RPMI8226 (cell line): ENCODE measurements at places on chromosomes 4 and X.

GRCh38 chrX:25204182-25204581 is 188.4 kb upstream of the ARX start:
- no peak for DNase-seq

- no peak for DNase-seq
Observed at GRCh38 chr4:3677748-3678070, 88.5 kb upstream of the ADRA2C start.

- peak; percentile 57 for DNase-seq
Observed at GRCh38 chrX:103789004-103789403, 12.4 kb downstream of the PLP1 start.

DNA sequence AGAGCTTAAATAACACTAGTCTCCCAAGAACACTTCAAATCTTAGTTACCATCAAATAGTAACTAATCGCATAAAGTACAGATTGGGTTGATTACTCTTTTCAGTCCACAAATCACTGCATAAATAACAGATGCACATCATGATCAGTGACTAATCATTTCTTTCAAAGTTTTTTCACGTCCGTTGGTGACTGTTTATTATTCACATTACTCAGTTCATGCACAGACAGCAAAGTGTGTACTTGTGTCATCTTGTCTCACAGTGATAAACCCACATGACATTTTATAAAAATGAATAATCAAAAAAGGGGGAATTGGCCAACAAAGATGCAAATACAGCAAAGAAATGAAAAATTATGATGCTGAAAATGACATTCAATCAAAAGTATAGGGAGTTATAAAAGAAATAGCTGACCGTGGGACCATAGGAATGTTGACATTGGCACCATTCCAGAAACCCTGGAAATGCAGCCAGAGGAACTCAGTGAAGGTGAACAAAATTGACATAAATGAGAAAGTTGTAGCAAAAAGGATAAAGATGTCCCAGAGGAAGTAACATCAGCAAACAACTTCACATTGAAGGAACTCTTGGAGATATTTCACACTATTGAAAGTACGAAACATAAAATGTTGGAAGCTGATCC is 161.5 kb downstream of the SOX3 start:
- DNase-seq: no peak

- no peak for DNase-seq
Observed at GRCh38 chr4:23697722-23698121, 192.1 kb downstream of the PPARGC1A start.

GRCh38 chr4:134911941-134912340 is 710.4 kb upstream of the PABPC4L start:
- no peak for DNase-seq

GRCh38 chrX:40207626-40208025 is 109.9 kb upstream of the BCOR start:
- no peak for DNase-seq

DNA sequence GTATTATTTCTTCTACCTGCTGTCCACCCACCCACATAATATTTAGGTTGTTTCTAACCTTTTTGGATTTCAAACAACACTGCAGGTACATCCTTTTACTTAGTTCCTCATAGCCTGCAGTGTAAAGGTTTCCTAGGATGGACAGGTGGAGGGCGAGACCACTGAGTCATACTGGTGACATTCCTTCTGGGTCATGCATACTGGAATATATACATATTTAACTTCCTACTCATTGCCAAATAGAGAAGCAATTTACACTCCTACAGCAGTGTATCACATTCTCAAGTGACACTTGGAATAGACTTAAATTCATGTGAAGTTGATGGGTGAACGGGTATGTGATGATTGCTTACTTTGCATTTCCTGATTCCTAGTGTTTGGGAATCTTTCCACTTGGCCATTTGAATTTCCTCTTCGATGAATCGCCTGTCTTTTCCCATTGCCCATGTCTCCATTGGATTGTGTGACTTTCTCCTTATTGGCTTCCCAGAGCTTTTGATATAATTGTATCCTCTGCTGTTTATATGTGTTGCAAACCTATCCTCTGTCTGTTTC is 8.2 kb upstream of the PPP2R2C start:
- no peak for DNase-seq

GRCh38 chr4:22672519-22672918 is 20.2 kb upstream of the GBA3 start:
- DNase-seq: no peak

GRCh38 chr4:181345931-181346330 is 897.3 kb upstream of the TENM3 start:
- no peak for DNase-seq

- no peak for DNase-seq
Observed at GRCh38 chr4:150501983-150502382, 80.0 kb upstream of the MAB21L2 start.
